GM23248 (cell line): ENCODE measurements at places on chromosomes 5 and 9.
A peak's percentile ranks its signal among the peaks of the same experiment; 100 is the strongest.

DNA sequence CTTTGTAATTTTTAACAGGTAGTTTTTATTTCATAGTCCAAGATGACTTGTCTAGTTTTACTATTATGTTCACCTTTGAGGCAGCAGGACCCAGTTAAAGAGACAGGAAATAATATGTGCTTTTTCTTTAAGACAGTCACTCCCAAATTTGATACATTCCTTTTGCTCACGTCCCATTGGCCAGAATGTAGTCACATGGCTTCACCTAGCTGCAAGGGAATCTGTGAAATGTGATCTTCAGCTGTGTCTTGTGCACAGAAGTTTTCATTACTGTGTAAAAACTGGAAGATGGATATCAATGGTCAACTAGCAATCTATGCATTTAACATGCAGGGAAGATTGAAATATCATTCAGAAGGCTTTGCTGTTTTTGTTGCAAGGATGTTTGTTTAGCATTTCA is 41.1 kb downstream of the XRCC4 start:
- DNase-seq = peak; percentile 13

DNA sequence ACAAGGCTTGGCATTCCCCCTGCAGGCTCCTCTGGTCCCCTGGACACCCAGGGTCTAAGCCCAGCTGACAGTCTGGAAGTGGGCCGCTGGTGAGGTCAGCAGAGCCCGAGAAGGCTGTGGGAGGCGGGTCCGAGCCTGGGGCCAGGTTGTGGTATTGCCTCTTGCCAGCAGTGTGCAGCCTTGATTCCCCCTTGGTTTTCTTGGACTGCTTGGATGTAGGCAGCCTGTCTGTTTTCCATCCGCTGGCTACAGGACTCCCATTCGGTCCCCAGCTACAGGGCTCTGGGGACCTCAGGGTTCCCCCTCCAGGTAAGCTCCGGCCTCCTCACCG is 1.6 kb downstream of the AIF1L start:
- DNase-seq = no peak

- DNase-seq = no peak
Observed at GRCh38 chr5:151905557-151905961, 19.1 kb downstream of the GLRA1 start.

DNA sequence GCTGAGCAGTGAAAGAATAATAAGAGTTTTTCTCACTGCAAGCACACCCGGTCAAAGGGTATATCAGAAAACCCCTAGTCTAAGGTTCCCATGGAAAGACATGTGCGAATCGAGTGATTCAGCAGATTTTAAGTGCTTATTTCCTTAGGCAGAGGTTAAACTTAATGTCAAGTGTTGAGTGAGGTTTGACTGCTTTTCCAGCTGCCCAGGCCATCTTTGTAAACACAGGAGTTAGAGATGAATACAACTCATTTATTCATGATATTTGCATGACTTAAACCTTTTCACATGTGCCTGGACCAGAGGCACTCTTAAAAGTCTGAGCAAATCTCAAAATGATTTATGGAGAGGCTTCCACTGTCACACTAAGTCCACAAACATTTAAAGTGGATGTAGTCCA is 137.8 kb upstream of the RGMB start:
- DNase-seq = no peak

DNA sequence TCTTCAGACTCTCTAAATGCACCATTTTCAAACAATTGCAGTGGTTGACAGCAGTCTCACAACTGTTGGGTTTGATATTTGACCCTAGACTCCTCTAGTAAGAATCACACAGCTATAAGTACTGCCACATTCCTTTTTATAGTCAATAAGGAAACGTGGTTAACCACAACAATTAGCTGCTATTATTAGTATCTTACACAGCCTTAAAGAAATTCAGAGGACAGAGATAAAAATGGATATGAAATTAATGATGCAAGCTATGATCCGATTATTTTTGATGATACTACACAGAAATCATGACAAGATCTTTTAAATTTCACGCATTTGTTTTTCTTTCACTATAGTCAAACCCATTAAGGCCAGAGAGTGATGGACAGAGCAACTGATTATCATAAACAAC is 288.6 kb upstream of the C9orf72 start:
- peak; percentile 3 for DNase-seq

DNA sequence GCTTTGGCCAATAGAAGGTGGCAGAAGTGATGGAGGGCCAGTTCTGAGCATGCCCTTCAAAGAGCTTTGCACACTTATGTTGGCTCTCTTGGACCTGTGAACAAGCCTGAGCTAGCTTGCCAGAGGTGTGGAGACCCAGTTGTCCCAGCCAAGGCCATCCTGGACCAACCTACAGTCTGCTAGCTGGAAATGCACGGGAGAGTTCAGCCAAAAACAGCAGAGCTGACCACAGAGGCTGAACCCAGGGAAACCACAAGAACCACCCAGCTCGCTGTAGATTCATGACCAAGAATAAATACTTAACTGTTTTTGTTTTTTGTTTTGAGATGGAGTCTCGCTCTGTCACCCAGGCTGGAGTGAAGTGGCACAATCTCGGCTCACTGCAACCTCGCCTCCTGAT is 65.4 kb upstream of the HAND1 start:
- DNase-seq = peak; percentile 15

DNA sequence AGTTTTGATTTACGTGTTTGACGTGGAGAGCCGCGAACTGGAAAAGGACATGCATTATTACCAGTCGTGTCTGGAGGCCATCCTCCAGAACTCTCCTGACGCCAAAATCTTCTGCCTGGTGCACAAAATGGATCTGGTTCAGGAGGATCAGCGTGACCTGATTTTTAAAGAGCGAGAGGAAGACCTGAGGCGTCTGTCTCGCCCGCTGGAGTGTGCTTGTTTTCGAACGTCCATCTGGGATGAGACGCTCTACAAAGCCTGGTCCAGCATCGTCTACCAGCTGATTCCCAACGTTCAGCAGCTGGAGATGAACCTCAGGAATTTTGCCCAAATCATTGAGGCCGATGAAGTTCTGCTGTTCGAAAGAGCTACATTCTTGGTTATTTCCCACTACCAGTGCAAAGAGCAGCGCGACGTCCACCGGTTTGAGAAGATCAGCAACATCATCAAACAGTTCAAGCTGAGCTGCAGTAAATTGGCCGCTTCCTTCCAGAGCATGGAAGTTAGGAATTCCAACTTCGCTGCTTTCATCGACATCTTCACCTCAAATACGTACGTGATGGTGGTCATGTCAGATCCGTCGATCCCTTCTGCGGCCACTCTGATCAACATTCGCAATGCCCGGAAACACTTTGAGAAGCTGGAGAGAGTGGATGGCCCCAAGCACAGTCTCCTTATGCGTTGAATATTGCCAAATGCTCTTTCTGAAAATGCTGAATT is 850 bp downstream of the RRAGA start:
- DNase-seq = peak; percentile 66

GRCh38 chr5:9479361-9479760 is 66.5 kb downstream of the SEMA5A start:
- peak; percentile 89 for DNase-seq

DNA sequence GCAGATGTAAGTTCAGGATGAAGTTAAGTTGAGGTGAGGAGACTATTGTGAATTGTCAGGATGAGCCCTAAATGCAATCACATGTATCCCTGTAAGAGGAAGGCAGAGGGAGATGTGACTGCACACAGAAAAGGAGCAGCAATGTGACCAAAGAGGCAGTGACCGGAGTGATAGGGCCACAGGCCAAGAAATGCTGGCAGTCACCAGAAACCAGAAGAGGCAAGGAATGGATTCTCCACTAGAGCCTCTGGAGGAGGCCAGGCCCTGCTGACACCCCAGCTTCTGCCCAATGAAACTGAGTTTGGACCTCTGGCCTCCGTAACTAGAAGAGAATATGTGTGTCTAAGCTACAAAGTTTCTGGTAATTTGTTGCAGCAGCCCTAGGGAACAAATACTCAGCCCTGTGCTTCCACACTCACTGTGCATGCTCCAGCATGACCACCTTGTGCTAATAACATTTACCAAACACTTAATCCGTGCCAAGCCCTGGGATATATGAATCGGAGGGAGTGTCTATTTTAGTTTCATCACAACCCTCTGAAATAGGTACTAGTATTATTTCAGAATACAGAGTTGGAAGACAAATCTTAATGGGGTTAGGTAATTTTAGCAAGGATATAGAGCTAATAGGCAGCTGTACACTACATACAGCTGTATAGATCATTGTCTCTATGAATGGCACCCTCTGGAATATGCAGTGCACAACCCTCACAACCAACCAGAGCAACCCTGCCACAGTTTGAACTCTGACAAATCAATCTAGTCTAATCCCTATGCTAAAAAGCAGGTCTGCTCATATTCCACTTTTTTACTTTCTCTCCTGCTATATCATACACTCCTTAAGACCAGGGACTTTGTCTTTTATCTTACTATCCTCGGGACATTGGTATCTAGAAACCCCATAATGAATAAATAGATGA is 7.8 kb upstream of the GPX8 start:
- peak; percentile 89 for DNase-seq

DNA sequence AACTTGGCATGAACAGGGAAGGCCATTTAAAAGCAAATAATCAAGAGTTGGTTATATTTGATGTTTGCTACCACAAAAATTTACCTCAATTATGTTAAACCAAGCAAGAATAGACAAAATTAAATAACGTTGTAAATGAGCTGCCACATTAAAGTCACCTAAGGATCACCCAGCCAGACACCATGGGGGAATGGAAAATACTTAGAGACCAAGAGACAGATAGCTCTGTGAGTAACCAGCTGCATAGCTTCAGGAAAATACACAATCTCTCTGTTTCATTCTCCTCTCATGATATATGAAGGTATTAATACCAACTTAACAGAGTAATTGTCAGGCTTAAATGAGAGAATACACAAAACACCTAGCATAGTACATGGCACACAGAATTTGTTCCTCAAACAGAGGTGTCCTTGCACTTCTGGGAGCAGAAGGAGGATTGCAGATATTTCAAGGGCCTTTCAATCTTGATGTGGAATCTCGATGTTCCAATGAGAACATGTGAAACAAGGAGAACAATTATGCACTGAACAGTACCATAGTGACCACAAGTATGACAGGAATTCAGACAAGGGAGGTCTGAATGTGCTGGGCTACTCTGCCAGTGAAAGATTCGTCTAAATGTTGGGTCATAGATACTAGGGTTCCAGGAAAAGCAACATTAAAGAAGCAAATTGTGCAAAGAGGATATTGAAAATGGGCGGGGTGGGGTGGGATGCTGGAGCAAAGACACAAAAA is 18.6 kb downstream of the JAKMIP2 start:
- peak; percentile 29 for DNase-seq

DNA sequence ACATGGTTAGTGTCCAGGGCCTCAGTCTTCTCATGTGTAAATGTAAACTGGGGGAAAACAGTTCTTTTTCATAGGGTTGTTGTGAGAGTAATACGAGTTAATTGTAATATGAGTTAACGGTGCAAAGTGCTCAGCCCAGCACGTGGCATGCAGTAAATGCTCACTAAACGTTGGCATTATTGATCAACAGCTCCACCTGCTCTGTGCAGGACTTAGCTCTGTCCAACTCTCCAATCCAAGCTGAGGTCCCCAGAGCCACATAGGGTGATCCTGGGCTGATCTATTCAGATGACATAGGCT is 28.3 kb downstream of the SPOCK1 start:
- no peak for DNase-seq

- no peak for DNase-seq
Observed at GRCh38 chr9:88443480-88444113, 55.4 kb downstream of the SPIN1 start.

- no peak for DNase-seq
Observed at GRCh38 chr5:109486200-109486804, 76.5 kb upstream of the PJA2 start.

- no peak for DNase-seq
Observed at GRCh38 chr5:41373230-41373629, 137.2 kb downstream of the PLCXD3 start.

- DNase-seq = no peak
Observed at GRCh38 chr5:173720286-173720952, 104.0 kb upstream of the BOD1 start.

- DNase-seq = no peak
Observed at GRCh38 chr5:163790497-163790896, 285.1 kb downstream of the MAT2B start.

DNA sequence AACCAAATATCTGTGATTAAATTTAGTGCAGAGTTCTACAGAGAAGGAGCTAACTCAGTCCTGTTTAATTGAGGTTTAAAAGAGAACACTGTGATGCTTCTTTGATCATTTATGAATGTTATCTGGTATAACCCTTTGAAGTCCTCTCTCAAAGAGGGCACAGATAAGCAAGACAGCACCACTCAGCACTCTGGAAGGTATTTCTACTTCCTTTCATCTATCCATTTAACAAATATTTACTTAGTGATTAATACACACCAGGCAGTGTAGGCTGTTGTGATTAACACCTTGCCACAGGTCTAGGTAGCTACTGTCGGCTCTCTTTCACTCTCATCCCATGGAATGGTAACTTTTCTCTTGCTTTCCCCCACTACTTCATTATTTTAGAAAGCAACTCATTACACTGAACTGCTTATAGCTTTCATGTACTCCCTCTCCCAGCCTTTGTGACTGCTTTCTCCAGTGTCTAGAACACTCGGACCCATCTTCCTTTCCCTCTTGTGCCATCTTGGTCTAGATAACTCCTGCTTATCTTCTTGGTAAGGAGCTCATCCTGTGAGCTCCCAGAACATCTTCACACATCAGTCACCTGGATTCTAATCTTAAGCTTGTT is 54.7 kb downstream of the GLDC start:
- no peak for DNase-seq

DNA sequence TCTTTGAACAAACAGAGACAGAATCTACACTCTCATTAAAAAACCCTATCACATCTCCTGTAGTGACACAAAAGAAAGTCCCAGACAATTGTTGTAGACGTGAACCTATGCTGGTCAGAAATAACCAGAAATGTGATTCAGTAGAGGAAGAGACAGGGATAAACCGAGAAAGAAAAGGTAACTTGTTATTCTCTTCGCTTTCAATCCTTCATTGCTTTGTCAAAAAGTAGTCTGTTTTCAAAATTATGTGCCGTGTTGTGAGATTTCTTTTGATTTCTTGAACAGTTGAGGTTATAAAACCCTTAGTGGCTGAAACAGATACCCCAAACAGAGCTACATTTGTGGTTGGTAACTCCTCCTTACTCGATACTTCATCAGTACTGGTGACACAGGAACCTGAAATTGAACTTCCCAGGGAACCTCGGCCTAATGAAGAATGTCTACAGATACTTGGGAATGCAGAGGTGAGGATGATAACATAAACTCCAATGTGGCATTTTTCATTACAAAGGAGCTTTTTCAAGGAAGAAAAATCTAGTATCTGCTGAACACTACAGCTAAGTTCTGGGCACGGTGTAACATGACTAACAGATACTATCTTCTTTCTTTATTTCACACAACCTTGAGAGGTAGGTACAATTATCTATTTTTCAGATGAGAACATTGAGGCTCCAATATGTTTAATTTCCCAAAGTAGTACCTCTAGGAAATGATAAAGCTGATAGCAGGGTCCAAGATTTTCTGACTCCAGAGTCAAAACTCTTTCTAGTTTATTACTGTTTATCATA is 14.3 kb downstream of the HMGCR start:
- no peak for DNase-seq
